Gastroesophageal sphincter (tissue), 4 donors: ENCODE measurements at places on chromosomes 2 and 18. TPM values are rescaled to one million over a fixed set of nuclear protein-coding genes. Genes with fewer than 3 reads are reported as not detected.

ALPI gene
- not detected for total RNA-seq

TDRD15 gene
- 0.73 TPM for total RNA-seq

ANKRD30B gene
- total RNA-seq = not detected

DNA sequence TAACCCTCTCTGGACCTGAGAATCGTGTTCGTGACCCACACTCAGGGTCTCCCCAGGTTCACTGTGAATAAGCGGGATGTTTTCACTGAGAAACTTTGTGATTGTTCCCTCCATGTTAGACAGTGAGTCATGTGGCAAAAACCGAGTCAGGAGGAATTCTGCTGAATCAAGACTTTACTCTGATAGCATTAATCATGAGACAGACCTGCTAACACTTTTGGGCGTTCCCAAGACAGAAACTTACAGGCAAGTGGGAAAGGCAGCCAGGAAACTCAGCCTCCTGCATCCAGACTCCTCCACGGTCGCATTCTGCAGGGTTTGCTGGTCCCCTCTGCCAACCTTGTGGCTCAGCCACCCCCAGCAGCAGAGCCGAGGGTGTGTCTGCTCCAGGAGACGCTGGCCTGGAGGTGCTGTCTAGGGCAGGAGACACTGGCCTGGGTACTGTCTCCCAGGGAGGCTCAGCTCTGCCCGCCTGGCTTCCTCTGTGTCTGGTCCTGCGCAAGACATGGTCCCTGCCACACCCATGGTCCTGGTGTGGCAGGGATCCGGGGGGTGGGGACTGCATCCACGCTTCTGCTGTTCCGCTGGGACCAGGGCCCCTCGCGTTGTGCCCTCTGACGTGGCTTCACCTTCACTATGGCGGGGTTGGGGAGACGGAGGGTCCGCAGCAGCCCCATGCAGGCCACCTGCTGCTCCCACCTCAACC, 177.4 kb downstream of the TWIST2 start:
- ATAC-seq = no peak

DNA sequence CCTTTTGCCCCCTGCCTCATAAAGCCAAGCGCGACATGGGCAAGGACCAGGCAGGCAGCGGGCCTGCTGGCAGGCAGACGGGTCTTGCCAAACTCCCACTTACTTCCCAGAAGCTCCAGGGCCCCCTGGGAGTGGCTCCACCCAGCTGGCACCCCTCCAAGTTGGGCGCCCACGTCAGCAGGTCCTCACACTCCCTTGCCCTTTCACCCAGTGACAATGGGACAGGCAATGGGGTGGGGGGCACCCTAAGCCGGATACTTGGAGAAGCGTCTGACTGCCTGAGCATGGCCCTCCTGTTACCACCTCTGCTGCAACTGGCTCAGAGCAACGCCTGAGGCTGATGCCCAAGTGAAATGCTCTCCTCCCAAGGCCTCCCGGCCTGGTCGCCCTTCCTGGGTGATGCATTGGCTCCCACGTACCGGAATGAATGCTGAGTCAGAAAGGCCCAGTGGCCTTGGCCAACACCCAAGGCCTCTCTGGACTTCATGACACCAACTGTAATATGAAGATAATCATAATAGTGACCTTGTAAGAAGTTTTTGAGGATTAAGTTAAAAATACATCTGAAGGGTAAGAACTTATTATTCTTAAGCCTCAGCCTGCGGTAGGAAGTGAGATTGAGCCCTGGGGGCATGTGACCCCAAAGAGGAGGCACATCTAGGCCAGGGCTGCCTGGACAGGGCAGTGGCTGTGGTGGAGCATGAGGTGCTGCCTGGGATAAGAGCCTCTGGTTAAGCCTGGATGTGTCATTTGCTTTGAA, 31.6 kb downstream of the KCNK3 start:
- peak; percentile 45 for ATAC-seq

- no peak for ATAC-seq
Measured at GRCh38 chr2:143139835-143140393, 10.7 kb downstream of the ARHGAP15 start.

DNA sequence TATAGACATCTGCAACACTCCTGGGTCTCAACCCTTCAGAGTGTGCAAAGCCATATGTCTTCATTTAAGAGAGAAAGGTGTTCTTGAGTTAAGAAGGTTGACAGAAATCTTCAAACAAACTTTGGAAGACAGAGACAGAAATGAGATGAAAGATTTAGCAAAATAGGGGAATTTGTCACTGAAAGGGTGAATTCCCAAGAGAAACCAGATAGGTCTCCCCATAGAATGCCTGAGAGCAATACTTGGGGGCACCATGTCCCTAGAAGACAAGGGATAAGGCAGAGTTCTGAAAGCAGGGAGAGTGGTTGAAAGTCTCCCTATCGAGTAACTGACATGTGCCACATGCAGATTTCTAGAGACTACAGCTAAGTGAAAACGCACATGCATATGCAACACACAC, 50.0 kb downstream of the AP1S3 start:
- ATAC-seq = no peak

- no peak for ATAC-seq
Measured at GRCh38 chr18:10892786-10893185, 256.6 kb downstream of the PIEZO2 start.

GRCh38 chr2:3283206-3283605, 94.4 kb downstream of the EIPR1 start:
- no peak for ATAC-seq

DNA sequence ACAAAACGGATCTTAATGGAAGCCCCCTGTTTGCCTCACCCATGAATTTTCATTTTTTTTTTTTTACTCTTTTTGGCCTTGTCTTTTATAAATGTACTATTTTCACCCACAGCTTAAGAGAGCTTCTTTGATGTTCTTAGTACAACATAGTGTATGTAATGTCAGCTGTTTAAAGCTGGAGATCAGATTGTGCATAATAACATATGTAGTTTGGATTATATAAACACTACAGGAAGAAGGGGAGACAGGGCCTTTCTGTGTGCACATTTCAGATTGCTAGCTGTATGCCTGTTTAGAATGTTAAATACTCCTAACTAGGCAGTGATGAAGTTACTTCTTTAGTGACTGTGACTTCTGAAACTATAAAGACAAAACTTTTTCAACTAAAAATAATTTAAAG, 2.1 kb upstream of the TANC1 start:
- no peak for ATAC-seq
